ENCODE measurements at places on chromosomes 2 and 18.

GRCh38 chr2:147595200-147595599 lies 249.6 kb upstream of the ACVR2A start:
- no peak for DNase-seq

DNA sequence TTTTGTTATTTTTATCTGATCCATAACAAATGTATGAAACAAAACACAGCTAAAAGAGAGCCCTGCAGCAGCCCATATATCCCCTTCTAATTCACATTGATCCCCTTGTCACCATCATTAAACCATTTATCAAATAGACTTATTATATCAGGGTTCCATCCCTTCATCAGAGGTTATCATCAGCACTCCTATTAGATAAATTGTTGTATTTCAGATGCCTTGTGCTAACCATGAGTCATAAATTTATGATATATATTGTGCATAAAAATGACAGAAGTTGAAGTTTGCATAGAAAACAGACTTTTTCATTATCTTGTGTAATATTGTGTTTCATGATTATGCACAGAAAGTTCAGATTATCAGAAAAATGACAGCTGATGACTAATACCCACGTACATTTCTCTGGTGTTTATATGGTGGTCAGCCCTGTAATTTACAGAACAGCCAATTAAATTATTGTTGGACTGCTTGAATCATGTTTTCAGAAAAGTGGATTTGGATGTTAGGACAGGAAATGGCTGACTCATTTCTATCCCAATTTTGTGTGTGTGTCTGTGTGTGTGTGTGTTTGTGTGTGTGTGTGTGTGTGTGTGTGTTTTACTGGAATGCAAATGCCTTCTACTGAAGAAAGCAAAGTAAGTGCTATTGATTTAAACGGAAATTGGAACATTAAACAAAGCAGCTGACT lies 80.9 kb downstream of the PPP1R1C start:
- no peak for DNase-seq

- DNase-seq, result no peak
Measured at GRCh38 chr2:143729296-143729814, 600.1 kb downstream of the ARHGAP15 start.

DNA sequence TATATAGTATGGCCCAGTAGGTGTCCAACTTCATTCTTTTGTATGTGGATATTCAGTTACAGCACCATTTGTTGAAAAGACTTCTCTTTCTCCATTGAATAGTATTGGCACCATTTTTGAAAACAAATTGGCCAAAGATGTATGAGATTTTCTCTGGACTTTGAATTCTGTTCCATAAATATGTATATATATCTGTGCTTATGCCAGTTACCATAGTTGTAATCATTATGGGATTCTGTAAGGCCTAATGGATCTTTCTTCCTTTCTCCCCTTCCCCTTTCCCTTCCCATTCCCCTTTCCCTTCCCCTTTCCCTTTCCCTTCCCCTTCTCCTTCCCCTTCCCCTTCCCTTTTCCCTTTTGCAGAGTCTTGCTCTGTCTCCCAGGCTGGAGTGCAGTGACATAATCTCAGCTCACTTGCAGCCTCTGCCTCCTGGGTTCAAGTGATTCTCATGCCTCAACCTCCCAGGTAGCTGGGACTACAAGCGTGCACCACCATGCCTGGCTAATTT lies 51.0 kb downstream of the COX7A2L start:
- no peak for DNase-seq

DNA sequence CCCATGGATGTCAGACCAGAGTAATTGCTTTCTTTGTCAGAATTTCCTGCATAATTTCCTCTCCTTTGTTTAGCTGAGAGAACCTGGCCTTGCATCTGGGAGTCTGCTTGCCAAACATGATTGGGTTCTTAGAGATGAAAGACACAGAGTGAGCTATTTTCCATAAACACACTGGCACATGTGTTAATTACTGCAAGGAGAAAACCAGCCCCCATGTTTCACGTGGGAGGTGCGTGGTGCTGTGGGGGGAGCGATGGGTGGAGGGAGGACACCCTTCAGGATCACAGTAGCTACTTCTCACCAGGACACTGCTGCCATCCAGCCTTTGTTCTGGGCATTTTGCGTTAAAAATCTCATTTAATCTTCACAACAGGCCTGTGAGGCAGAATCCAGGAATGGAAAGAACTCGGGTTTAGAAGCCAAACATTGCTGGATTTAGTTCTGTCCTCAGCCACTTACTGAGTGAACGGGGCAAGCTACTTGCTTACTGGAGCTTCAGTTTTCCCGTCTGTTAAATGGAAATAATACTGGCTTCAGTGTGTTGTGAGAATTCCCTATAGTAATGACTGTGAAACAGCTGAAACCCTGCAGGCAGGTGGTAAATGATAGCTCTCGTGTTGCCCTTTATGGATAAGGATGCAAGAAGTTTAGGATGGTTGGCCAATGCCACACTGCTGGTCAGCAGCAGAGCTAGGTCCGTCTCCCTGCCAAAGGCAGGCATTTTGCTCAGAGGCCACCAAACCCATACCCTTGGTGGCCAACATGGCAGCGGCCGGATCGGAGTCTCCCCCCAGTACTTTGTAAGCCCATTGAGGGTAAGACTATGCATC lies 100.1 kb upstream of the ASAP2 start:
- DNase-seq, result no peak

DNA sequence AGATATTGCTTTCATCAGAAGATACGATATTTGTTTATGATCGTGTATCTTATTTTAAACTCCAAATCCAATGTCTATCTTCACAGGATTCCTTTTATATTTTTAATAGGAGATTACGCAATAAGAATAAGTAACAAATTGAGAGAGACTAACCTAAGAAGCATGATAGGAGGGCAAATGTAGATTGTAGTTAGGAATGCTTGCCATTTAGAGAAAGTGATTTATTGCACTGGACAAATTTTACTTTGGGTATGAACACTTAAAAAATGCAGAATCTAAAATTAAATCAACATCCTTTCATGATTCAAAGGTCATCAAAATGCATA lies 563.4 kb upstream of the POU3F3 start:
- DNase-seq, result no peak

DNA sequence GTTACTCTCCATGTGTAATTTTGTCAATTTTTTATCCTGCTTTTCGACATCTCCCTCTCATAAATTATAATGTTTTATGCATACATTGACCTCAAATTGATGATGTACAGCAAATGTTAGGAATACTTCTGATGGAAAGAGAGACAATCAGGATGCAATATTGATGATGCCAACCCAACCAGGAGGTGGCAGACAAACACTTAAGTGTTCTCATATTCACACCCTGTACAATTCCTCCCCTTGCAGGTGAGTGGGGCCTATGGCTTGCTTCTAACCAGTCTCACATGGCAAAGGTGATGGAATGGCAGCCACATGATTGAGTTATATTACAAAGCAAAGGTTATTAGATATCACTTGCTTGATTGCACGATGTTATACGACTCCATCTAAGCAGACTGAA lies 594.3 kb upstream of the REG3G start:
- DNase-seq, result no peak

DNA sequence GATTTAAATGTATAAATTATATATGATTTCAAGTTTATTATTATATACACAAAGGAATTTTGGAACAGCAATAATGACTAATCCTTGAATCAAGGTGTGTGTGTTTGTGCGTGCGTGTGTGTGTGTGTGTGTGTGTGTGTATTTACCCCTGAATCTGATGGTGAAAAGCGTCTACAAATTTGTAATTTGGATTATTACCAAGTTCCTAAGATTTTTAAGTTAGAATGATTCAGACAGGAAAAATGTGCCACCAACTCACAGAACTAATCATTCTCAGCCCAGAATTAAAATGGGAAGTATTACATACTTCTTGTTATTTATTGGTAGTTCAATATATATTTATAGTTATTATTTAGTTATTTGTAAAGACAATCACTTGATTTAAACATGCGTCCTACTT lies 12.3 kb downstream of the CALCRL start:
- no peak for DNase-seq

GRCh38 chr2:25222477-25223121 lies 54.2 kb upstream of the POMC start:
- DNase-seq, result no peak

DNA sequence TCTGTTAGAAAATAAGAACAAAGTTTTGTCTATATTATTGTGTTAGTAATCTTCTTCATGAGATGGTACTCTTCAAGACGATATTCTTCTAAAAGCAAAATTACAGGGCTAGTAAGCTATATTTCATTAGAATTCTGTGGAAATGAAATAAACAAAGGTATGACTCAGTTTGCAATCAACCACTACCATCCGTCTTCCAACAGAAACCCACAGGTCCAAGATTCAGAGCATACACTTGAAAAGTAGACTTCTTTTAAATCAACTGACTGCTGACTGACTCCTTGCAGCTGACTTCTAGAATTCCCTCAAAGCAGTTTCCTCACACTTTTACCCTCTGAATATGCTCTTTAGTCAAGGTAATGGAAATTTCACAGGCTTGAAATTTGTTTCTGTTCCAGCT lies 193.7 kb downstream of the GCA start:
- no peak for DNase-seq

GRCh38 chr2:97644023-97644717 lies 1.7 kb upstream of the COX5B start:
- no peak for DNase-seq

DNA sequence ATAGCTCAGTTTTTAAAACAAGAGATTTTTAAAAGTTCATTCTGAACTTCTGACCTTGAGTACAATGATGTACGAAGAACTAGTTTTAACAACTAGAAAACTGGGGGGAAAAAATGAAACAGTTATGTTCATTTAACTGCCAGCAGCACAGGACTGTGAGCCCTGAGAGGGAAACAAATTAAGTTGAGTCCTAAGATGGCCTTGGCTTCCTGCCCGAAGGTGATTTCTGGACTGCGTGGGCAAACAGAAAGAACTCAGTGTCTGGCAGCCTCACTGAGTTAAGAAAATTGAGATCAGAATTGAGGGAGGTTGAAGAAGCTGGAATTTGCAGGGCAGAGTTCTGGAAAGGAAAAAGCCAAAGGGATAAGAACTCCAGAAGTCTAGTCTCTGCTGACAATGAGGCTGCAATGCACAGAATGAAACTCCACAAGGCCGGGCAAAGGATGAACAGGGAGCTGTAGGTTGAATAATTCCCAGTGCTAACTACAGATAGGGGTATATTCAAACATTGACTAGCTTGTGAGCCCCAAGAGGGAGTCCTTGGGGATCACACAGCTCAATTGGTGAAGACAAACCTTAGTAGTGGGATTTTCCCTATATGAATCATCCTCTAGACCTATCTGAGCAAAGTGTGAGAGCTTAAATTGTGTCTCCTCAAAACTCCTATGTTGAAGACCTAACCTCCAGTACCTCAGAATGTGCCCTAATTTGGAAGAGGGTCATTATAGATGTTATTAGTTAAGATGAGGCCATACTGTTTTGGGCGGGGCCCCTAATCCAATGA lies 13.1 kb upstream of the CRACDL start:
- DNase-seq, result no peak

GRCh38 chr18:12098374-12098773 lies 4.7 kb downstream of the ANKRD62 start:
- DNase-seq, result no peak

DNA sequence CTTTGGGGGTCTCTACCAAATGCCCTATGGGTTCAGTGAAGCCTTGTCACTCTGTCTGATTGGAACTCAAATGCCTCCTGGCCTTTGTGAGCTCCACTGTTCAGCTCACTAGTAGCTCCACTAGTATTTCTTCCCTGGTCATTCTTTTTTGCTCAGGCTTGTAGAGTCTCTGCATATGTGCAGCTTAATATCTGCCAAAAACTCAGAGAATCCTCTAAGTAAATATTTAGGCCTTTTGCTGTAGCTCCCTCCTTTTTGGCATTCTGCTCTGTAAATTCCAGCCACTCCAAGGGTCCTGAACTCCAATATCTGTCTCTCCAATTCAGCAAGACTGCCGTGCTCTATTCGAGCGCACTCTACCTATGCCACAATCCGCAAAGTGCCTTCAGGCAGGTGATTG lies 146.5 kb downstream of the MAIP1 start:
- DNase-seq, result no peak

DNA sequence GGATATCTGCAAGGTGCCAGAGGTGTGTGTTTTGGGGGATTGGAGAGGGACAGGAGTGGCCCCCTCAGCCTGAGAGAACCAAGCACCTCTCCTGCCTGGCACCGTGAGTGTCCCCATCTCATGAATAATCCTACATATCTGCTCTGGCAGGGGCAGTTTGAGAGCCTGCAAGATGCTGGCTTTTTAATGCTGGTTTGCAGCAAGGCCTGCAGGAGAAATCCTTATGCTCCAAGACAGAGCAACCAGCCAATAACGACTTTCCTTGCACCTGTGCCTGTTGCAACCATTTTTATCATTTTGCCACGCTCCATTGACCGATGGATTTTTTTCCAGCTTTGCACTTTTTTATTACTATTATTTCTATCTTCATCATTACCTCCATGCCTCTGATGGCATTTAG lies 259.4 kb upstream of the SKOR2 start:
- no peak for DNase-seq

- DNase-seq, result no peak
Measured at GRCh38 chr2:153311432-153311831, 167.1 kb downstream of the RPRM start.

GRCh38 chr2:86300496-86300895 lies 36.9 kb downstream of the REEP1 start:
- no peak for DNase-seq

GRCh38 chr2:72349016-72349415 lies 201.4 kb upstream of the CYP26B1 start:
- DNase-seq, result no peak

GRCh38 chr2:30195016-30195415 lies 36.3 kb upstream of the LBH start:
- no peak for DNase-seq

- no peak for DNase-seq
Measured at GRCh38 chr2:20568501-20569463, 82.1 kb downstream of the HS1BP3 start.

DNA sequence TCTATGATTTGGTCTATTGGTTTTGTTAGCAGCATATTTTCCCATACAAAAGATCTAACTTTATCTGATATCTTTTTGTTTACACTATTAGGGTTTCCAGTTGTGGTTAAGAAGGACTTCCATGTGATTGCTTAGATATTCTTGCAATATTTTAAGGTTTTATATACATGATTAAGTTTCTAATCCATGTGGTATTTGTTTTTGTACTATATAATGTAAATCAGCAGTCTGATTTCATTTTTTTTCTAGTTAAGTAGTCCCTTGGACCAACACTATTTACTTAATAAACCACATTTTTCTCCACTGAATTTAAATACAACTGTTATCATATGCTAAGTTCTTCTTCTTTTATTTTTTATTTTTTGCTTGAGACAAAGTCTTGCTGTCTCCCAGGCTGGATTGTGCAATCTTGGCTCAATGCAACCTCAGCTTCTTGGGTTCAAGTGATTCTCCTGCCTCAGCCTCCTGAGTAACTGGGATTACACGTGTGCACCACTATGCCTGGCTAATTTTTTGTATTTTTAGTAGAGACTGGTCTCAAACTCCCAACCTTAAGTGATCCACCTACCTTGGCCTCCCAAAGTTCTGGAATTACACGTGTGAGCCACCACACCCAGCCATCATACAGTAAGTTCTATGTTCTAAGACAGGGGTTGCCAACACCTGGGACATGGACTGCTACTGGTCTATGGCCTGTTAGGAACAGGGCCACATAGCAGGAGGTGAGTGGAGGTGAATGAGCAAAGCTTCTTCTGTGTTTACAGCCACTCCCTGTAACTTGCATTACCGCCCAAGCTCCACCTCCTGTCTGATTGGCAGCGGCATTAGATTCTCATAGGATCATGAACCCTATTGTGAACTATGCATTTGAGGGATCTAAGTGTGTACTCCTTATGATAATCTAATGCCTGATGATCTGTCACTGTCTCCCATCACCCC lies 58.5 kb upstream of the RAB27B start:
- no peak for DNase-seq

Measured in CD14-positive monocyte (primary cell).